Activated CD4-positive, alpha-beta memory T cell treated with anti-CD3 and anti-CD28 coated beads, Interleukin-2, amount 10 ng/mL, durations not matched to agents 7 days and 5 days (primary cell): ENCODE measurements at places on chromosomes 3 and 15.

DNA sequence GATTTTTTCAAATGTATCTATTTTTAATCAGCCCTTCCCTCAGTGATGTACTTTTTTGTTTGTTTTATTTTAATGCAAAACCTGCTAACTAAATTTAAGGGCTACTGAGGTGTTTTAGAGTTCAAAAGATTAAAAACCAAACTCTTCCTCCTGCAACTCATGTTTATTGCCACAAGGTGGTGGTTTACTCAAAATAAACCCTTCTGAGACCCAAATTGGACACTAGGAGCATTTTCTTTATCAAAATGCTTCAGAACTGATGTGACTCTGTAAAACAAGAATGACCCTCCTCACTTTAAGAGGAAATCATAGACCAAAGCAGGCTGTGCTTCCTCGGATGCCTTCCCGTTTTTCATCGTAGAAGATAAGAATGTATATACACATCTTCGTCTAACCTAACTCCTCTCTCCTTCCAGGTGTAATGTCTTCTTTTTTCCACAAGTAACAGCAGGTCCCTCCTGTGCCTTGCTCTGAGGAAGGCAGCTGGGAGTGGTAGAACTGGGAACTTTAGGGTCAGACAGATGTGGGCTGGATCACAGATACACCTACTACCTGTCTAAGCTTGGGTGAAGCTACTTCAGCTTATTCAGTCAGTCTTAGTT is 2.9 kb upstream of the NME9 start:
- DNase-seq, result no peak

DNA sequence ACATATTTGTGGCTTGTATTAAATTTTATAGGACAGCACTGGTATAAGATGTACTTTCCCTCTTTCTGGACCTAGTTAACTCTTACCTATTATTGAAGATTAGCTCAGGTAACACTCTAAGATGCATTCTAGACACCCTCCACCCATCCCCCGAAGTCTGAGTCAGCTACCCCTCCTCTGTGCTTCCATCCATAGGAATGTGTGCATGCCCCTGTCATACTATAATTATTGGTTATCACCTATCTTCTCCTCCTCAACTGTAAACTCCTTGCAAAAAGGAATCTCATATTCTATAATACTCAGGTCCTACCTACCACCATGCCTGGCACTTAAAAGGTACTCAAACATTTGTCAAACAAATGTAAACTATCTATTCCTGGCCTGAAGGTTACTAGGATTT is 3.0 kb downstream of the PEAK1 start:
- no peak for DNase-seq

GRCh38 chr3:143559296-143559695 is 289.0 kb downstream of the SLC9A9 start:
- no peak for DNase-seq

DNA sequence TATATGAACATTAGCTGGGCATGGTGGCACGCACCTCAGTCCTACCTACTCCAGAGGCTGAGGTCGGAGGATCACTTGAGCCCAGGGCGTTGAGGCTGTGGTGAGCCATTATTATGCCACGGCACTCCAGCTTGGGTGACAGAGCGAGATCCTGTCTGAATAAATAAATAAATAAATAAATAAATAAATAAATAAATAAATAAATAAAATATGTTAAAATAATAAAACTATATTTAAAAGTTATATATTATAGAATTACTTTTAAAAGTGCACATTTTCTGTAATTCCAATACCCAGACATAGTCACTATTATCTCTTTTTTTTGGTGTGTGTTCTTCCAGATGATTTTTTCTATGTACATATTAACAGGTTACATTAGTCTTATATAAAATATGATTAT is 382.0 kb upstream of the ROBO2 start:
- no peak for DNase-seq

DNA sequence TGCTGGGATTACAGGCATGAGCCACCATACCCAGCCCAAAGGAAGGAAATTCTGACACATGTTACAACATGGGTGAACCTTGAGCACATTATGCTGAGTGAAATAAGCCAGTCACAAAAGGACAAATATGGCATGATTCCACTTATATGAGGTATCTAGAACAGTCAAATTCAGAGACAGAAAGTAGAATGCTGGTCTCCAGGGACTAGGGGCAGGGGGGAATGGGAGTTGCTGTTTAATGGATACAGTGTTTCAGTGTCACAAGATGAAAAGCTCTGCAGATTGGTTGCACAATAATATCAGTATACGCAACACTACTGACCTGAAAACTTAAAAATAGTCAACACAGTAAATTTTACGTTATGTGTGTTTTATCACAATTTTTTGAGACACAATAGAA is 4.1 kb downstream of the SPATA12 start:
- DNase-seq, result no peak

DNA sequence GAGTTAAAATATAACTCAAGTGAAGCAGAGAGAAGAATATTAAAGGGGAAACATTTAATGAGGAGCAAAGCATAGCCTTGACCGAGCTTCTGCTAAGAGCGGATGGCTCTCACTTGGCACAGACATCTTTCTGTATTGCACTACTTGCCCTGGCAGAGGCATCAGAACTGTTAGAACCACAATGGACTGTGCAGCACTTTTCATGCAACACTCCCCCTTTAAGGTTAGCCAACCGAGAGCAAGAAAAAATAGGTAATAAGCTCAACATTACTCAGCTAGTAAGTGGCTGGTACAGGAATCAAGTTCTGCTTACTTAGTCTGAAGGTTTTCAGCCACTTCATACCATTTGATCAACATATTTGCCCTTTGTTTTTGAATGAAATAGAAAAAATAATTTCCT is 33.7 kb downstream of the CRTC3 start:
- no peak for DNase-seq

- no peak for DNase-seq
Observed at GRCh38 chr15:69510556-69510955, 57.9 kb downstream of the RPLP1 start.

- DNase-seq, result no peak
Observed at GRCh38 chr15:29064731-29065130, 179.0 kb downstream of the APBA2 start.

GRCh38 chr3:154228561-154229216 is 95.6 kb downstream of the DHX36 start:
- no peak for DNase-seq

DNA sequence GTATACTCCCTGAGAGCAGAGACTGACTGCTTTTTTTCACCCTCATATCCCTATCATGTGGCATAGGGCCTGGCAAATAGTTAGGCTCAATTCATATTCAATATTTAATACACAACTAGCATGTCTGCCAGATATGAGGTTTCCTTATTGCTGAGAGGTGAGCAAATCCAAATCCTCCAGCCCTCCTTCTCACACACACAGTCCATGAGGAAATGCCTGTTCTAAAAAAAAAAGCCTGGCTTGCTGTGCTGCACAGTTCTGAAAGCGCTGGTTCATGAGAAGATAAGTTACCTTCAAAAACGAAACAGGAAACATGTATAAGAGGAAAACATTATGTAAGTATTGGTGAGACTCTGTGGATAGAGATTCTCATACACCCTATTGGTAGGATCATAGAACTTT is 15.5 kb upstream of the ACAP2 start:
- no peak for DNase-seq

DNA sequence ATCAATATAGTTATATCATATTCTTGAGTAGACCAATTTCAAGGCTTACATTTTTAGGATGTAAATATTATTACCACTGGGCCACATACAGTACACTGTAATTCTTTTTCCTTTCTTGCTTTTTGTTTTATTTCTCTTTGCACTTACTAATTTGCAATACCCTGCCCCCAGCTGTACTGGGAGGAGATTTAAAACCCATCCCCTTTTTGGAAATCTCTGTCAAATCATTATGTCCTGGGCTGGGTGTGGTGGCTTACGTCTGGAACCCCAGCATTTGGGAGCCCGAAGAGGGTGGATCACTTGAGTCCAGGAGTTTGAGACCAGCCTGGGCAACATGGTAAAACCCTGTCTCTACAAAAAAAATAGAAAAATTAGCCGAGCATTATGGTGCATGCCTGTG is 16.2 kb downstream of the ZBTB11 start:
- no peak for DNase-seq
